ENCODE measurements at places on chromosomes 3 and 15. TPM values are rescaled to one million over a fixed set of nuclear protein-coding genes. Genes with fewer than 3 reads are reported as not detected.

- DNase-seq = no peak
Measured at GRCh38 chr3:196688349-196688748, 23.7 kb downstream of the CEP19 start.

The FETUB gene
- total RNA-seq = not detected

DNA sequence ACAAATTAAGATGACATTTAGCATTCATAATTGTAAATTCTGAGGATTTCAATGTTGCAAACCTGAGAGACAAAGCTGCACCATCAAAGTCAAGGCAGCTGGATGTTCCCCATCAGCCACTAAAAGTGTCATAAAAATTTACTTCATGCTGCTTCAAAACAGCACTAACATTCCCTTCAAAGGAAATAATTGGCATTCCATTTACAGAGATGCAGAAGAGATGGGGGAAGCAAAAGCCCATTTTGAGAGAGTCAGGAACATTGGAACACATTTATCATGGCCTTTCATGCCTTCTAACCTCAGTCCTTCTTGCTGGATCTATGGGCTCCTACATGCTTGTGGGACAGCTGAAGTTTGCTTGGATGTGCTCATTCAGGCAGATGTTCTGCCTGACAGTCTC is 6.4 kb upstream of the TMEM158 start:
- DNase-seq = no peak

DNA sequence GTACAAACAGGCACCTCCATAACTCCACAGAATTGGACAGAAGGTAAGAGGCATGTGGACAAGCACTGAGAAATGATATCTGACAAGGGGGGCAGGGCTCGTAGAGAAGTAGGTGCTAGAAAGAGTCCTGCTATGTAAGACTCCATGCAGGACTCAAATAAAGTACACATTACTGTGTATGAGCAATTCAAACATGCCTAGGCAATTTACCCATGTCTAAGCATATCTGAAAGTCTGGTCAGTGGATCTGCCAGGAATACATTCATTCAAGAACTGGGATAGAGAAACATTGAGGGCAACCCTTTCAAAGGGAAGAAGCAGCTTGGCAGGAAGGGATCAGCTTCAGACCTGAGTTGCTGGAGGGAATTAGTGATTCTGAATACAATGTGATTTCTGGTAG is 174.1 kb upstream of the MCTP2 start:
- no peak for DNase-seq

DNA sequence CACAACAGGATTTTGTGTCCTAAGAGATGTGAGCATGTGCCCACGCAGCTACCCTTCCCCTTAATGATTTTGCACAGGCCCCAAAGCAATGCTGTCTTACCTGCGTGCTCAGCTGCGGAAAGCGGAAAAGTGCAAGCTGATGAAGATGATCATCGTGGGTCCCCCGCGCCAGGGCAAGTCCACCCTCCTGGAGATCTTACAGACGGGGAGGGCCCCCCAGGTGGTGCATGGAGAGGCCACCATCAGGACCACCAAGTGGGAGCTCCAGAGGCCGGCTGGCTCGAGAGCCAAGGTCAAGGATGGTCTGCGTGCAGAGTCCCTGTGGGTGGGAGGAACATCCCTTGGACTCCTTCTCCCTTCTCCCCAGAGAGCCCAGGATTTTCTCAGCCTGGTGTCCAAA is 103.1 kb downstream of the LRRK1 start:
- DNase-seq = no peak

The ALAS1 gene
- 15.6 TPM for total RNA-seq

DNA sequence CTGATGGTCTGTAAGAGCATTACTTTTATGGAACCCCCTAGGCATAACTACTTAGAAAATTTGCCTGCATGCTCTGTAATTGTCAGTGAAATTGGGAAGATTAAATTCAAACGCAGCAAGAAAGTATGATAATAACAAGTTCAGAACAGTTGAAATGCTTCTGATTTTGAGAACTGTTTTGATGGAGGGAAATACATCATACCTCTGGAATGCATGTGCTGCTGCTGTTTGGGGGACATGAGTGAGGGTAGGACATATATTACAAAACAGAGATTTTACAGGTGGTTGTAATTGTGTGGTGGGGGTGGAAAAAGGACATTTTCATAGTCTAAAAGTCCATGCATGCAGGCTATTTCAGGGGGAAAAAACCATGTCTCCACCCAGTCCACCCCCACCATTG is 135.0 kb upstream of the DPH6 start:
- DNase-seq = no peak
